ENCODE measurements at places on chromosomes 5 and 9.
A peak's percentile ranks its signal among the peaks of the same experiment; 100 is the strongest.

DNA sequence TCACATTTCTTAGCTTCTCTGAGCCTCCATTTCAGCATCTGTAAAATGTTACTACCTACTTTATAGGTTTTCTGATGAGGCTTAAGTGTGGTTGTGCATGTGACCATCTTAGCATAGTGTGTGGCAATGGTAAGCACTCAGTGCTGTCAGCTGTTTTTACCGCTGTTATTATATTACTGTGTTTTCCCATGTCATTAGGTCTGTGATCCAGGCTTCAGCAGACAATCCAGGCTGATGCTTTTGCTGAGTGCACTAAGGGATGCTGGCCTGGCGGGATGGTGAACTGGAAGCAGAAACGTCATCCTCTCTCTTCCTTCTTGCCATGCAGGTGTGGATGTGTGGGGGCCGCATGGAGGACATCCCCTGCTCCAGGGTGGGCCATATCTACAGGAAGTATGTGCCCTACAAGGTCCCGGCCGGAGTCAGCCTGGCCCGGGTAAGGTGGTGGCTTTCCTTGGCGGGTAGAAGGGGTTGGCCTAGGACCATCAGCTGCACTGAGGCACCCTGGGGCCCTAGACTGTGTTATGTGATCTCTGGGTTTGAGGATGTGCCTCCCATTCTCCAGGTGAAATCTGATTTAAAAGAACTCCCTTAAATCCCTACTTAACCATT lies 41.9 kb upstream of the SAP30L start:
- no peak for DNase-seq

- peak; percentile 84 for DNase-seq
Measured at GRCh38 chr5:43396762-43397304, 15.4 kb downstream of the CCL28 start.

- DNase-seq, result peak; percentile 95
Measured at GRCh38 chr5:107476783-107477182, 194.0 kb downstream of the EFNA5 start.

- no peak for DNase-seq
Measured at GRCh38 chr5:14432931-14433589, 148.5 kb upstream of the OTULINL start.

DNA sequence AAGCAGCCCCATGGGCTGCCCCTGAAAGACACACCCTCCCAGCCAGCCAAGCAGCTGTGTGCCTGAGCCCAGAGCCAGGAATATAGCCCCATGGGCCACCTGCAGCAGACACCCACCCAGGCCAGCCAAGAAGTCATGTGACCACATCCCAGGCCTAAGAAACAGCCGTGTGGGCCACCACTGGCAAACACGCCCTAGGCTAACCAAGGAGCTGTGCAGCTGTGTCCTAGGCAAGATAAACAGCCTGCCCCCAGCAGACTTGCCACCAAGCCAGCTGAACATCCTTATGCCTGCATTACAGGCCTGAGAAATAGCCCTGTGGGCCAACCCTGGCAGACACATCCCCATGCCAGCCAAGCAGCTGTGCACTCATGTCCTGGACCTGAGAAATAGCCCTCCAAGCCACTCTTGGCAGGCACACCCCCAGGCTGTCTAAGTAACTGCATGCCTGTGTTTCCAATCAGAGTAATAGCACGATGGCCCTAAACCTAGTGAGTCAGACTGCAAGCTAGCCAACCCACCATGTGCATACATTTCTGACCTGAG lies 143.0 kb downstream of the ADAMTS6 start:
- DNase-seq, result no peak

DNA sequence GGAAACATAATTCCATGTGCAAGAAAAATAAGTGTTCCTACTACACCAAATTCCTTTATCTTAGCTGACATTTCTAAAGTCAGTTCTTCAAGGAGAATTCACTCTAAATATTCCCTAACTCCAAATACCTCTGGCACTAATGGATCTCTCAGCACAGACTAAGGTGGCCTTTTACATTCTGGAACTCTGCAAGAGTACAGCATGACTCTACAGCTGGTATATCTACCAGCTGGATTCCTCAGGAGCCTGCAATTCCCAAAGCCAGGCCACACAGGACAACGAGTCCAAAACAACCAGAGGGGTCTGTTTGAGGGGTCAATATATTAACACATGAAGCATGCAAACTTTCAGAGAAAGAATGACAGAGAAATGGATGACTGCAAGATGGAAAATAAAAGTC lies 27.2 kb downstream of the TMEM245 start:
- no peak for DNase-seq

- no peak for DNase-seq
Measured at GRCh38 chr5:29568028-29568427, 1625.5 kb upstream of the CDH6 start.

GRCh38 chr9:135167356-135167755 lies 79.9 kb downstream of the OLFM1 start:
- no peak for DNase-seq

DNA sequence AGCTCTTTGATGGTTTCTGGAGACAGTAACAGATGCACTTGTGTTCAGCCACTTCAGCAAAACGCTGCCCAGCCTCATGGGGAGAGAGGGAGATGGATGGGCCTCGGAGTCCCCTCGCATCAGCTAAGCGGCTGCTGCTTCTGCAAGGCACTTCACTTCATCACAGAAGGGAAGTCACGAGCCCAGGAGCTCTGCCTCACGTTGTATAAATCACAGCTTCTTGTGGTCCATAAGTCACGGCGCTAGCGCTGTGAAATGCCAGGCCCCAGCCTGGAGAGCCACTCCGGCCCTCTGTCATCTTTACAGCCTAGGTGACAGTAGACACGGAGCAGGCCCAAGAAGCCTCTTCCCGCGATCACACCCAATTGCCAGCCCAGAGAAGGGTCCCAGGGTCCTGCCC lies 23.4 kb downstream of the DBH start:
- DNase-seq, result no peak

GRCh38 chr9:80775530-80775929 lies 913.8 kb downstream of the TLE1 start:
- no peak for DNase-seq

- DNase-seq, result no peak
Measured at GRCh38 chr9:3292311-3292710, 233.5 kb downstream of the RFX3 start.

- DNase-seq, result no peak
Measured at GRCh38 chr5:139760066-139761056, 35.2 kb upstream of the PSD2 start.

- DNase-seq, result no peak
Measured at GRCh38 chr9:92945796-92946195, 1.5 kb upstream of the FGD3 start.

DNA sequence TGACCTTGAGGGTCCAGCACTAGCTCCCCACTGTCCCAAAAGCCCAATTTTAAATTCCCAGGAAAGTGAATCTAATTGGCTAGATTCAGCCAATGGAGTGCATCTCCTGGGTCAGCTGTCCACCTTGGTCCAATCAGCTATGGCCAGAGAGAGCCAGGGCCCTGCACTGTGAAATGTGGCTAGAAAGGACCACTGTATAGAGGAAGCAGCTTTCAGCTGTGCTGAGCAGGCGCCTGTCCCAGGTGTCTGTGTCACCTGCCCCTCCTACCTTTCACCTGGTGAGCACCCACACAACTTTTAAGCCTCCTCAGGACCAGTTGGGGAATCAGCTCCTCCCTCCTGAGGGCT lies 186.2 kb downstream of the DRD1 start:
- no peak for DNase-seq

DNA sequence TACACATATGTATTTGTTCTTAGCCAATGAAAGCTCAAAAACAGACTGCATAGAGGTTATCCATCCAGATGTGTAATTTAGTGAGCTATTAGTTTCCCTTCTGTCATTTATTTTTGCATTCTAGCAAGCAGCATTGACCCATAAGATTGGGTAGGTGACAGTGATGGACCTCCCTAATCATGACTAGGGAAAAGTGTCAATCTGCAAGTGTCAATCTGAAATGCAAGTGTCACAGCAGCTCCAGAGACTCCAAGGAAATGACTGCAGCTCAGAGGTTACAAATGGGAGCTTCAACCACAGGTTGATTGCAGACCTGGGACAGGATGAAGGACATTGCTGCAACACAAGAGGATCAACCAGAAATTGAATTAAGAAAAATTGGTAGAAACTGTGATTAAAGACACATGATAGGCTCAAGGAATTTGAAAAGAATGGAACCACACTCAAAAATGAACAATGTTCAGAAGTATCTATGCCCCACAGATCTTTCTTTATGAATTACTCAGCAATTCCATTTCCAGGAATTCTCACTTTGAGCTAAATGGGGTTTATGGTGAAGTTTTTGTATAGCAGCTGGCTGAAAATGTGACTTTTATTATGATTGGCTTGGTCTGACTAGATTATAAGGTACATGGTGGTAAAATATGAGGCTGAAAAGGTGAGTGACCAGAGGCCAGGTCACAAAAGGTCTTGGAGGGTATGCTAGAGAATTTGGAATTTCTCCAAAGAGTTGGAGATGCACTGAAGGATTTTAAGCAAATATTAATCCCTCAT lies 59.6 kb upstream of the HTR4 start:
- no peak for DNase-seq

DNA sequence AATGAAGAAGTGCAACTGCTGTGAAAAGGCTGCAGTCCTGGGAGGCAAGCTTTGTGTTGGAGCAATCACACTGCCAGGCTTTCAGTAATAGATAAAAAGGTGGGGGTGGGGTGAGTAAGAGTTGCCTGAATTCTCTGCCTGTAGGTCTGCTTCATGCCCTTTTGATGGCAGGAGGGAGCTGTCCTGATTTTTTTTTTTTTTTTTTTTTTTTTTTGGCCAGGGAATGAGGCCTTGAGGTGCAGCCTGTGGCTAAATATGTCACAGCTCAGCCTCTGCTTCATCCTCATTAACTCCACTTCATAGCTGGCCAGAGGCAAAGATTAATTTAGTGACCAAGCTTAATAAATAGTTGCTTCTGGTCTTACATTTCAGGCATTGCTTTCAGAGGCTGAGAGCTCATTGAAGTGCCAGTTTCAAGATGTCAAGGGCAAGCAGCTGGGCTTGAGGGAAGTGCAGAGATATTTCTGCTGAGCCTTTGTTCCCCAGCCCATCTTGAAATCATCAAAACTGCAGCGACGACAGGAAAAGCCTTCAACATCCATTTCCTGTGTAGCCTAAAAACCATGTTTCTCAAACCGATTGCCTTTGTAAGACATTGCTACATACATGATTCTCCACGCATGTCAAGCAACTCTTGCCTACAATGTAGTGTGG lies 134.7 kb downstream of the MACIR start:
- peak; percentile 22 for DNase-seq

DNA sequence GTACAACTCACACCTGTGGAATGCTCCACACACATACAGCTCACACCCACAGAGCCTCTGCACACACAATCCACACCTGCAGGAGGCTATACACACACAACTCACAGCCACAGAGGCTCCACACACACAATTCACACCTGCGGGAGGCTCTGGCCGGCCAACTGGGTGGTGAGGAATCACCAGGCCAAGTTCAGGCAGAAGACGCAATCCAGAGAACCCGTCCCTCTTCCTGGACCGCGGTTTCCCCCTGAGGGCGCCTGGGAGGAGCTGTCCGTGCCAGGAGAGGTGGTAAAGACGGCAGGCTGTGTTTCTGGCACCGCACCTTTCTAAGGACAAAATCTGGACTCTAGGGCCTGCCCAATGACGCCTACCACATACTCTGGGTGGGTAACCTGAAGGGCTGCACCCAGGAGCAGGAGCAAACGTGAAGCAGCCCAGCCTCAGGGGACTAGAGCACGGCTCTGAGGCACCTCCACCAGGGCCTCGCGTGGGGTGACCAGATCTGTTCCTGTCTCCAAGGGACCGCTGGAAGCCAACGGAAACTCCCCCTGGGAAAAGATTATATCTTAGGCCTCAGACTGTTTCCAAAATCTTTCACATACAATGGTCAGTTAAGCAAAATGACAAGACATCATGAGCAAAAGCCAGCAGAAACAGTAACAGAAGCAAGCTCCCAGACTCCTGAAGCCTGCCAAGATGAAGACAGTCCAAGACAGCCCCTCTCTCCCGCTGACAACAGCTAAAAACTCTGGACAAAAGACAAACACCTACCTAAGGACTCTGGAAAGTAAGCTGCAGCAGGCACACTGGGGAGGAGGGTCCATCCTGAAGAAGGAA lies 16.9 kb downstream of the CAMSAP1 start:
- DNase-seq, result no peak

- DNase-seq, result no peak
Measured at GRCh38 chr9:96476591-96476990, 26.6 kb downstream of the HABP4 start.

GRCh38 chr9:114919611-114920010 lies 10.8 kb downstream of the TNFSF8 start:
- no peak for DNase-seq

DNA sequence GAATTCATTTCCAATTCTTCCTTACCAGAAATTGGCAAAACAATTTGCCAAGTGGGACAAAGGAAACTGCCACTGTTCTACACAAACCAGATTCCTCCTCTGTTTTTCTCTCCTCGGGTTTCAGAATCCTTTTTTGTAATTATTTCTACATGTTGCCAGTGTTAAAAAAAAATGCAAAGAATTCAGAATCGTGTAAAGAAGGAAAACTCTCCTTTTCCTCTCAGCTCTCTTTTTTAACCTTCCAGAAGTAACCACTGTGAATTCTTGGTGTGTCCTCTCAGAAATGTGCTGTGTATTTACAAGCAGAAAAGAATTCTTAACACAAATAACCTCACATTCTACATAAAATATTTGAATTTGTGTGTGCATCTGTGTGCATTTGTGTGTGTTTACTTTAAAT lies 224.6 kb downstream of the DRD1 start:
- DNase-seq, result no peak

- no peak for DNase-seq
Measured at GRCh38 chr5:56251440-56251839, 18.3 kb upstream of the ANKRD55 start.

- peak; percentile 3 for DNase-seq
Measured at GRCh38 chr5:1975898-1976765, 93.4 kb upstream of the IRX4 start.

- DNase-seq, result no peak
Measured at GRCh38 chr9:128405077-128405779, 15.4 kb upstream of the CERCAM start.

DNA sequence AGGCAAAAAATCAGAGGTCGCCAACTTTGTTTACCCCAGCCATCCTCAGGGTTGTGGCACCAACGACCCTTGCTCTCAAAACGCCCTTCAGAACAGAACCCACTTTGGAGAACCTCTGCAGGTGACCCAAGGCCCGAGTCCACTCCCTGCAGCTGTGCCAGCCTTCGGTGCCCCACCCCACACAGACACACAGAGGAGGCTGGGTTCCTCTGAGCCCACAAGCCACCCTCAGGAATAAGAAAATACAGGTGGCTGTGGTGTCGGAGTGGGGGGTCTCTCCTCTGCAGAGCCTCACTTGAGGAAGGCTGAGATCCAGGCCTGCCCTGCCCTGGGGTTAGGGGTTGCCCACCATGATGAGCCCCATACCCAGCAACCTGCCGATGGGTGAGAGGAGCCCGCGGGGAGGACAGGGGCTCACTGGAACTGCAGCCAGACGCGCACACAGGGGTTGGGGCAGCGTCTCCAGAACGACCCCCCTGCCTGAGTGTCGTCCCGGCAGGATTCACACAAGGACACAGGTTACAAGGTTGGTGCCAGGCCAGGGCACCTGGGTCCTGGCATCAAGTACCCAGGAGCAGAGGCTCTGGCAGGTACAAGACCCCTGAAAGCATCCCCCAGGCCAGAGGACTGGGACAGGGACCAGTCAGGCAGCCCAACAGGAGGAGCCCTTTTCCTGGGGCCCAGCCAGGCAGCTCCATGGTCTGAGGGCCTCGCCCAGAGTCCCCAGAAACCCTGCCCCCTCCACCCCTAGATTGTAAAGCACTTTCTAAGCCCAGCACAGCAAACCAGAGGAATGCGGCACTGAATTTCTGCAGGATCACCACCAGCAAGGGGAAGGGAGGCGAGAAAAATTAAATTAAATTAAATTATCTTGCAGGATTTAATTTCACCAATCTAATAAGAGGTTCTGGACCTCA lies 40.0 kb downstream of the NACC2 start:
- no peak for DNase-seq

Measured in GM12865 (cell line).